Activated CD8-positive, alpha-beta T cell treated with anti-CD3 and anti-CD28 coated beads, Interleukin-2, amount 10 ng/mL, durations not matched to agents 7 days and 5 days (primary cell): ENCODE measurements at places on chromosomes 2 and 18. TPM values are rescaled to one million over a fixed set of nuclear protein-coding genes. Genes with fewer than 3 reads are reported as not detected.
A peak's percentile ranks its signal among the peaks of the same experiment; 100 is the strongest.

Gene PLEK
- 4.7 TPM for total RNA-seq

Gene CHST9
- not detected for total RNA-seq

Gene TRIB2
- 52.7 TPM for total RNA-seq

Gene PSMA8
- 1.2 TPM for total RNA-seq

Gene KYNU
- total RNA-seq, result not detected

Gene AQP12B
- not detected for total RNA-seq

Gene SLC19A3
- not detected for total RNA-seq

Gene RBM43
- 4.4 TPM for total RNA-seq

Gene TUBB8B
- total RNA-seq, result not detected

Gene PKDCC
- total RNA-seq, result not detected

Gene NEU2
- total RNA-seq, result not detected

DNA sequence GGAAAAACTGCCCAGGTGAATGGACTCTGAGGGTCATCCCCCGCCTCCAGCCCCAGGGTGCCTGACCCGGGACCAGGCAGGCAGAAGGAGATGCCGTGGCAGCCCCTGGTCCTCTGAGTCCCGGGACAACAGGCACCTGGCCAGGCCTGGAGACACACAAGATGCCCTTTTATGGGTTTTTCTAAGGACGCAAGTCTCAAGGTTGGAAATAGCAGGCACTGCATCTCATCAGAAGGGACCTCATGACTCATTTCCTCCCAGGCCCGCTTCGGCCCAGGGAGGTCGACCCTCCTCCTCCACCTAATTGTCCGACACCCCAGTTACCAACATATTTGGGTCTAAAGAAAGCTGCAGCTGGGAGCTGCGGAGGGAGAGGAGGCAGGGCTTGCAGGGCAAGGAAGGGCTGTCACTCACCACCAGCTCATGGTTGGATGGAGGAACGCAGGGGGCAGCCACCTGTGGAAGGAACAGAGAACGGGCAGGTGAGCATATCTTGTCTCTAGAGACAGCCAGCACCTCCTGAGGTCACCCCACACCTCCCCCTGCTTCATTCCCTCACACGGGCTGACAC is 82.9 kb downstream of the TNS1 start:
- DNase-seq, result no peak

DNA sequence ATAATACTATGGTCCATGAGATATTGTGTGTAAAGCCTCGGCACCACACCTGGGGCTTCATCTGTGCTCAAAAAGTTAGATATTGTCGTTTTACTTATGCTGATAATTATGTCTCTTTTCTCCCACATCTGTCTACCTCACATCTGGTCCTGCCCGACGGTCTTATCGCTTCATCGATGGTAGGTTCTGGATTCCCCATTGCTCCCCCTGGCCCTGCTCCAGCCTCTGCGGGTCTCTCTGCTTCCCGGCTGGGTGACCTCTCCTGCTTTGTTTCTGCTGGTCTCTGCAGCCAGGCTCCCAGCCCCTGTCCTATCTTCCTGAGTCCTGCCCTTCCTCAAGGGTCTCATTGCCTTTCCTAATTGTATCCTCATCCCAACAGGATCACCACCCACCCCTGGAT is 294.2 kb downstream of the NDUFA10 start:
- DNase-seq, result no peak

GRCh38 chr18:58541146-58541788 is 87.6 kb downstream of the ALPK2 start:
- peak; percentile 31 for DNase-seq

DNA sequence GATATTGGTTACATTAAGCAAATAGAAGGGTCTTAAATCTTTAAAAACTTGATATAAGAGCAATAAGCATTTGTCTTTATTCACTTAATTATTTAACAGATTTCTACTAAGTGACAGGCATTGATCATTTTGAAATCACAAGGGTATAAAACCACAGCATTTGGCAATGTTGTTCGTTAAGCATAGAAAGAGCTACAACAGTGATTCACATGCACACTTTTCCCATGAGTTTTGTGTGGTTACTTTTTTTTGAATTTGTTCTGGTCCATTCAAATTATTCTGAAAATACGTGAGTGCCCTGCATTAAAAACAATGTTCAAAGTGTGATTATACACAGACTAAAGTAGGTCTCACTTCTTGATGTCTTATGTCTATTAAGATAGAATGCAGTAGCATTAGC is 52.2 kb downstream of the LYPD6B start:
- DNase-seq, result no peak

GRCh38 chr2:143545949-143546255 is 416.7 kb downstream of the ARHGAP15 start:
- no peak for DNase-seq

DNA sequence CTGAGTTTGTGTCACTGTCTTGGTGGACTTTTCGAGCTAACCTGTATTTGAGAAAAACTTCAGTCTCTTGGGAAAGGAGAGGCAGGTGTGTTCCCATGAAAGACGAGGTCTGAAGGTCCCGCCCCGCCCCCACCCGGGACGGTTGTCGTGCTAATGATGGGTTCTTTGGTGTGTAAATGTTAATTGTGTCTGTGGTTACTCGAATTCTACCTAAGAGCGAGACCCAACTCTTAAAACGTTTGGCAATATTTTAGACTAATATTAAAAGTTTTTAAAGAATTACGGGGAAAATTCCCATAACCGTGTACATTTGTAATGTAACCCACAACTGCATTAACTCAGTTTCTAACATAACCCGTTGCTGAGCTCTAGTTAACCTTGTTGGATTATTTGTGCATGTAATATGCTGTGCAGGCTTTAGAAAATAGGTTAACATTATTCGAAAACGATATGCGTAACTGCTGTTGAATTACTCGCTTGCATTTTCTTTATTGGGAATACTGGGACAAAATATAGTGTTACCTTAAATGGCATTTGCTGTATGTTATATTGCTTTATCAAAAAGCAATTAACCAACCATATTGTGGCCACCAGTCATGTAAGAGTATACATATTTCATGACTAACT is 833 bp downstream of the EPB41L5 start:
- no peak for DNase-seq

DNA sequence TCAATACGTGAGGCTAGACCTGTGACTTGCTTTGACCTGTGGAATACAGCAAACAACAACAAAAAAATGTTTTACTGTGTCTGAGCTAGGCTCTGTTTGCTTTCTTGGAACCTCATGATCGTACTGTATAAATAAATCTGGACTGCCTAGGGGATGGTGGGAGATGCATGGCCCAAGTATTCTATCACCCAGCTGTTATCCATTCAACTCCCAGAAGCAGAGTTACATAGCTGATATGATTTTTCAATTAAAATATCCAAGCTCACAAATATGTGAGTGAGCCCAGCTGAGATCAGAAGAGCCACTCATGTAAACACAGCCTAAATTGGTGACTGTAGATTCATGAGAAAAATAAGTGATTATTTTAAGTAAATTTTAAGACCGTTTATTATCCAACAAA is 154.1 kb upstream of the THUMPD2 start:
- DNase-seq, result no peak

GRCh38 chr2:174007010-174007409 is 41.8 kb upstream of the SP3 start:
- DNase-seq, result no peak

DNA sequence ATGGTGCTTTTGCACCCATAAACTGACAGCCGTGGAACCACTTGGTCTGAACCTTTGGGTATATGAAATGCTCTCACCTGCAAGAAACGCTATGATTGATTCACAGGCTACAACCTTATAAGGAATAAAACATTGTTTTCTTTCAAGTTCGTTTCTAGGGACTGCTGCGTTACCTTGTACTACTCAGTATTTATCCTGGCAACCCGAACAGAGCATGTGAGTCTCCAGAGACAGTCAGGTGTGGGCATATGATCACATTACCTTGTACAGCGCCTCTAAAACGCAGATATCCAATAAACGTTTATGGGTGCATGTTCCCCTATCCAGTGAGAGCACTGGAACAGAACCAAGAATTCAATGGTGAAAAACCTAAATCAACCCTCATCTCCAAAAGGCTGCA is 1.7 kb downstream of the CCBE1 start:
- no peak for DNase-seq

GRCh38 chr2:101734505-101735165 is 37.1 kb downstream of the MAP4K4 start:
- DNase-seq, result no peak

GRCh38 chr18:36525913-36526312 is 228.4 kb downstream of the FHOD3 start:
- DNase-seq, result no peak

DNA sequence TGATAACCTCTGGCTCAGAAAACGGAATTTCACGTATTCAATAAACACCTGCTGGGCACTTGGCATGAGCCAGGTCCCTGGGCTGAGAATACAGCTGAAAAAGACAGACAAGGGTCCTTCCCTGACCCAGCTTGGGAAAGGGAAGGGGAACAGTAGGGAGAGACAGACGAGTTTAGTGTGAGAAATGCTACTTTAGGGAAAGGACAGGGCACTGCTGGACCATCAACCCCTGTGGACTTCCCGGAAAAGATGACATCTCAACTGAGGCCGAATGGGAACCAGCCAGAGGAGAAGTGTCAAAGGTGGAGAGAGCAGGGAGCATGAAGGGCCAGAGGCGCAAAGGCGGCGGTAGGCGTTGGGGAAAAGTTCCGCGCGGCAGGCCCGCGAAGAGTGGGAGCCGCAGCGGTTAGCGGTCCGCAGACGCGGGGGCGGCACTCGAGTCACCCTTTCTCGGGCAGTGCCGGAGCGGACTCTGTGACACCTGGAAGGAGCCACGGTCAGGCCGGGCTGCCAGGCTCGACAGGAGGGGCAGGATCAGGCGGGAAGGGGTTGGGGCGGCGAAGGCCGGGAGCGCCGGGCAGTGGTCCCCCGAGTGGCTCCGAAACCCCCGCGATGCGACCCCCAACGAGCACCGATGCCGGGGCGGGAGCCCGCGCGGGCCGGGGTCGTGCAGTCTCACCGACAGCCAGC is 519 bp downstream of the TEX261 start:
- DNase-seq, result peak; percentile 34

DNA sequence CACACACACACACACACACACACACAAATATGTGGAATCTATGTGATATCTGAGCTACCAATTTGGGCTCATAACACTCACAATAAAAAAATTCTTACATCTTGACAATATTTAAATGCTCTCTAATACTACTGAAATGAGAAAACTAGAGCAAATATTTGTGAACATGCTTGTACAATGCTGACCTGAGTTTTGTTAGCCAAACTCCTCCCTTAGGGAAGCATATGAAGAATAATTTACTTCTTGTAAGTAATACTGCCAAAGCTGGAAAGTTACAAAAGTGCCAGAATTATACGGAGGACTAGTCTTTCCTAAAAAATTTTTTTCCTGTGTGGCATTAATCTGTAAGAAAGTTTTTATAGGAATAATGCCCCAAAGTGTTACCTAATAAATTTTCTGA is 18.5 kb downstream of the MBD2 start:
- no peak for DNase-seq

GRCh38 chr18:60898111-60898510 is 435.1 kb upstream of the CDH20 start:
- DNase-seq, result no peak

DNA sequence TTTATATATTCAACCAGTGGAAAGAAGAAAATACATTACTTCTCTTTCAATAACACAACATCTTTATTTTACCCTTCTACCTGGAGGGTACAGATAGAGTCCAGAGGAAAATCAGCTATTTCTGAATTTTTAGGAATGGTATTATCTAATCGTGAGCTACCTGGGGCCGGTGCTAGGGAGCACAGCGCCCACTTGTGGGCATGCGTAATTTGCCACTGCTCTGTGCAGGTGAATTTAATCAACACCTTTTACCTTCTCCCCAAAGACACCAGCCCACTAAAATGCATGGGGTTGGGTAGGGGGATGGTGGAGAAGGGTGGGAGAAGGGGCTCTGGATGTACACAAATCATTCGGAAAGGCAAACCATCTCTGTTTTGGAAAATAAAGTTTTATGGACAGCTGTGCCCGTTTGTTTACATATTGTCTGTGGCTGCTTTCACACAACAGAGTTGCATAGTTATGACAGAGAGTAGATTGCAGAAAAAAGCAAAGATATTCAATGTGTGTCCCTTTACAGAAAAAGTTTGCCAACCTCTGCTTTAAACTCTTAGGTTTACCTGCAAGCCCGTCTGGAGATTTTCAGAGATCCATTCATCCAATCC is 51.5 kb upstream of the DCC start:
- DNase-seq, result peak; percentile 23

DNA sequence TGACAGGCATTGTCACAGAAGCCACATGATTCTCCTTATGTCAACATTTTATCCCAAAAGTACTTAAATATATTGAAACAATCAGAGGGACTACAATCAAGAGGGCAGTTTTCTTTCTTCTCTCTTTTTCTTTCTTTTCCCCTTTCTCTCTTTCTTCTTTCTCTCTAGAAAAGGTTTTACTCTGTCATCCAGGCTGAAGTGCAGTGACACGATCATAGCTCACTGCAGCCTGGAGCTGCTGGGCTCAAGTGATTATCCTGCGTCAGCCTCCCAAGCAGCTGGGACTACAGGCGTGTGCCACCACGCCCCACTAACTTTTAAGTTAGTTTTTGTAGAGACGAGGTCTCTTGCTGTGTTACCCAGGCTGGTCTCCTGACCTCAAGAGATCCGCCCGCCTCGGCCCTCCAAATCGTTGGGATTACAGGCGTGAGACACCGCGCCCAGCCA is 1.0 kb upstream of the PRKD3 start:
- no peak for DNase-seq

- no peak for DNase-seq
Measured at GRCh38 chr2:13768274-13768673, 864.2 kb upstream of the LRATD1 start.

DNA sequence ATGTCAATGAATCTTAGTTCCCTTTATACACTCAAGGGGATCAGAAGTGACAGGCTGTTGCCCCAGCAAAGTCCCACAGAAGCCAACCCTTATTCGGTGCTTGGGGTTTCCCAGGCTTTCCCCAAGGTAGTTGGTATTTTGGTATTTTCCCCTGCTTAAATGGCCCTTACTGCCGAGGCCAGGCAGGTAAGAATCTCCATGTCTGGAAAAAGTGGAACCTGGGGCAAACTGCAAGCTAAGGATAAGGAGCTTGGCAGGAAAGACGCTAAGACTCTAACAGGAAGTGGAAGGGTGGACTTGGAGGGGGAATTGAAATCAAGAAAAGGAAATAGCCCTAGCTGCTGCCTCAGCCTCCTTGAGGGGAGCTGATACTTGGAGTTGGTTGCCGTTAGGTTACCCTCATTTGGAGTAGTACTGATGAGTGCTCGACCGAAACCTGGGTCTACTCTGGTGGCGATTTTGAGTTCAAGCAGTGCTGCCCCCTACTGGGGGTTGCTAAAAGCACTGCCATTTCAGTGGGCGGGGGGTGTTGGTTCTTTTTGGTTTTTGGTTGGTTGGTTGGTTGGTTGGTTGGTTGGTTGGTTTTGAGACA is 3.3 kb upstream of the GPBAR1 start:
- DNase-seq, result peak; percentile 76

GRCh38 chr18:77223653-77224052 is 26.0 kb upstream of the GALR1 start:
- no peak for DNase-seq

GRCh38 chr2:85681776-85682175 is 12.4 kb upstream of the GNLY start:
- DNase-seq, result no peak

- DNase-seq, result no peak
Measured at GRCh38 chr2:226087505-226088365, 688.2 kb downstream of the NYAP2 start.
